Stimulated activated CD4-positive, alpha-beta T cell treated with anti-CD3 and anti-CD28 coated beads, Interleukin-2, amount 100 ng/mL, for 24 hours (primary cell): ENCODE measurements at places on chromosomes 5 and 9.

DNA sequence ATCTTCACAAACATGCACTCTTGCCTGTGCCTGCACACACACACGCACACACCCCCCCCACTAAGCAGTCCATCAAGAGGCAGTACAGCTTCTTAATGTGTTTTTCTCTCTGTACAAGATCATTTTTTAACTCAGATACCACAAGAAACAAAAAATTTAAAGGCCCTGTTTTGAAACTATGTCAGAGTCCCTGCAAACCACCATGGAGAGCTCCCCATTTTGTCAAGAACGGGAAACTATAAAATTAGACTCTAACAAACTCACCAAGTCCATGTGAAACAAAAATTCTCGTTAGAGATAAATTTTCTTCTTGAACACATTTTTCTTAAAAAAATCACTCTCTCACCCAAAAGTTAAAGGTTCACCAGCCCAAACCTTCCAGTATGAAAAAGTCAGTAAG lies 86.3 kb downstream of the ELAVL2 start:
- DNase-seq, result no peak

- DNase-seq, result no peak
Measured at GRCh38 chr9:124357721-124358361, 57.4 kb downstream of the PSMB7 start.

GRCh38 chr9:74824654-74825053 lies 63.1 kb downstream of the TRPM6 start:
- no peak for DNase-seq

- DNase-seq, result no peak
Measured at GRCh38 chr5:141941307-141941706, 16.7 kb downstream of the PCDH12 start.

- no peak for DNase-seq
Measured at GRCh38 chr5:74148321-74148720, 492.2 kb downstream of the ENC1 start.

- DNase-seq, result no peak
Measured at GRCh38 chr5:139808481-139809330, 13.1 kb downstream of the PSD2 start.

- no peak for DNase-seq
Measured at GRCh38 chr5:132491368-132492364, 1.1 kb upstream of the IRF1 start.

DNA sequence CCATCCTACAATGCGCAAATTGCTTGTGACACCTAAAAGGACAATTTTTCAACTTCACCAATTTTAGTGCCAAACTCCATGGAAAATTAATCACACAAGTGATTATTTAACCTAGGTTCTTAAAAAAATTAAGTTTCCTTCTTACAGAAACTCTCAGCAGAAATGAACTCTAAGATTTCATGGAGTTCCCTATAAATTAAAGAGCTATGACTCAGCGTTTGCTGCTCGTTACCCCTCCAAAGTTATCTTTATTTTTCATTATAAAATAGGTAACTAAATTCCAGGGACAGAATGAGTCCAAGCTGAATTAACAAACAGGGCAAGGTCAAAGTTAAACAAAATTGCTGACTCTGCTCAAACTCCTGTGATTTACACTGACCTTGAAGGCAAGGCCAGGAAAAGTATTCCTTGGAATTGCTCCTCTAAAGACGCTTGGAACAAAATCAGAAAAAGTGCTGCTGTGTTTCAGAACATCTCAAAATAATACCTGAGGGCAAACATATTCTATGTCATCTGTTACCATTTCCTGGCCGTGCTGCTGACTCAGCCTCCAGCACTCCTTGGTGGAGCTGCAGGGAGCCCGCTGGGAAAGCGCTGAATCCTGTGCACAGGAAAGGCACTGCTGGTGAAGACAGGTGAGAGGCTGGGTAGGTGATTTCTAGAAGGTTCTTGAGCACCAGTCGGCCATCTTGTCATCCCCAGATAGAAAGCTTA lies 2.5 kb upstream of the CMBL start:
- DNase-seq, result no peak

- no peak for DNase-seq
Measured at GRCh38 chr9:12195456-12195855, 497.7 kb upstream of the TYRP1 start.

GRCh38 chr5:65815161-65815560 lies 93.2 kb downstream of the NLN start:
- no peak for DNase-seq

DNA sequence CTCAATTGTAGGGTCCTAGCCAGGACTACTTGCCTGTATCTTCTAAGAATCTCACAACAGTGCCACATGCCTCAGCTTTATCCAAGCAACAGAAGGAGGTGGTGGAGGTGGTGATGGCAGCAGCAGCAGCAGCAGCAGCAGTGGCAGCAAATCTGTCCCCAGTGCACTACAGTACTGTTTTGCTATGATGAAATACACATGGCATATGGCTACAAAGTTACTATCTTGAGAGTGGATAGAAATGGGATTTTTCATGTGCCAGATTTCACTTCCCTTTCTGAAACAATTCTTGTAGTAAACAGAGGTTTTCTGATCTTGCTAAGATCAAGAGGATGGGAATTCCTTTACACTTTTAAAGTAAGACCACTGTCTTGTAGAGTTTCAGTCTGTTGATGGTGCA lies 8.1 kb upstream of the CYSTM1 start:
- DNase-seq, result no peak

DNA sequence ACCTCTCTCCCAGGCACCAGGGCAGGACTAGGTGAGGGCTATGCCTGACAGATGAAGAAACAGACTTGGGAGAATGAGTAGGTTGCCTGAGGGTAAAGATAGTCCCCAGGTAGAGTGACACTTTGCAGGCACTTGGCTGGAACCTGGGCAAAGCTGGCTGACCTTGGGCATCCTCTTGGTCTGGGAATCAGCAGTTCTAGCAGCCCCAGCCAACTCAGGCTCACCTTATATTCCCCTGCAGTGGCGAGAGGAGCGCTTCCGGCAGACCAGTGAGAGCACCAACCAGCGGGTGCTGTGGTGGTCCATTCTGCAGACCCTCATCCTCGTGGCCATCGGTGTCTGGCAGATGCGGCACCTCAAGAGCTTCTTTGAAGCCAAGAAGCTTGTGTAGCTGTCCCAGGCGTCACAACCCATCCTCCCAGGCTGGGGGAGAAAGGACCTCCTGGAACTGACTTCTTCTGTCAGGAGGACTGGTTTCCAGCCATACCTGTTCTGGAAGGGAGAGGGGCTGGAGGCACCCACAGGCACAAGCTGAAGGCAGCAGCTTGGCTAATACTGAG lies 3.1 kb downstream of the TMED9 start:
- no peak for DNase-seq

DNA sequence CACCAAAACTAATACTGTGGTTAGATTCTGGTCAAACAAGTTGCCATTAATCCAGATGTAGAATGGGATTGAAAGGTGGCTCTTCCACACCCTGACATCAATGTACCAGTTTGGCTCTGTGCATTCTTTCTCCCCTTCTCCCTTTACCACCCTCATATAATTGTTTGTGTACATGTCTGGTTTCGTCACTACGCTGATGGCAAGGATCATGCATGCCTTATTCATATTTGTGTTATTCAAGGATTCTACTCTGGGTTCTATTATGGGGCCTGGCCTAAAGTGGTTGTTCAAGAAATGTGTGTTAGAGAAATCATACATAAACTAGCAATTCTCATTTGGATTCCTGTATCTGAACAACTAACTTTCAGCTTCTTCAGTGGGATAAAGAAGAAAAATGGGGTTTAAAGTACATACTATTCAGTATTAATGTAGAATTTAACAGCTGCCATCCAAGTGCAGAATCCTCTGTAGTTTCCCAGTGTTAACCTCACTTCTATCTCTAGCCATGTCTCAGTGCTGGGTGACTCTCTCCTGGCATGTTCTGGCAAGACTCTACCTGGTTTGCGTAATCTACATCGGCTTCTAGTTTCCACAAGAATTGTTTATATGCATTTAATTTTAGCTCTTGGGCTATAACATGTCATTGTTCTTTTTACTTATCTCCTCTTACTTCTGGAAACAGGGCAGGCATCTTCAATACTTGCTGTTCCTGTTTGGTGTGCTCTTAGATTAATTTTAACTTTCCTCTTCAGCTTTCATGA lies 27.9 kb upstream of the CDKN2B start:
- no peak for DNase-seq
